ENCODE measurements at places on chromosomes 1 and 21. TPM values are rescaled to one million over a fixed set of nuclear protein-coding genes. Genes with fewer than 3 reads are reported as not detected.

Gene RBM11
- 5.4 TPM for polyA plus RNA-seq

Gene ZSWIM5
- polyA plus RNA-seq = 0.96 TPM

Gene PCP4
- polyA plus RNA-seq = 3.1 TPM

Gene ARMH1
- polyA plus RNA-seq = 35.3 TPM

Gene FCRL1
- 4.2 TPM for polyA plus RNA-seq

Gene FAM151A
- 0.06 TPM for polyA plus RNA-seq

Gene SNIP1
- 5.4 TPM for polyA plus RNA-seq

Gene HCRTR1
- not detected for polyA plus RNA-seq

Gene SPATA1
- polyA plus RNA-seq = 1.7 TPM

Gene NR0B2
- 1.6 TPM for polyA plus RNA-seq

Gene CD52
- 402 TPM for polyA plus RNA-seq

Gene NBPF20
- polyA plus RNA-seq = 0.96 TPM

Gene SELENBP1
- polyA plus RNA-seq = 84.1 TPM

Gene AMY1A
- polyA plus RNA-seq = 1.8 TPM

Gene TCHHL1
- polyA plus RNA-seq = not detected

Gene MYCL
- polyA plus RNA-seq = 2.7 TPM

Gene KCNQ4
- 0.55 TPM for polyA plus RNA-seq

Gene OR6K6
- polyA plus RNA-seq = not detected

Gene RGSL1
- polyA plus RNA-seq = not detected

Gene PCBP3
- polyA plus RNA-seq = 3.0 TPM

Gene GPR37L1
- polyA plus RNA-seq = 0.05 TPM

Gene C4BPA
- 213 TPM for polyA plus RNA-seq

Gene SYT14
- under 0.01 TPM for polyA plus RNA-seq

Gene SLC22A15
- polyA plus RNA-seq = 8.6 TPM

Gene FMO5
- polyA plus RNA-seq = 36.4 TPM

Gene MPL
- 0.12 TPM for polyA plus RNA-seq

Gene OR6Y1
- polyA plus RNA-seq = not detected

Gene BRINP2
- 0.04 TPM for polyA plus RNA-seq

Gene UBE2Q1
- polyA plus RNA-seq = 34.3 TPM

Gene CFHR2
- not detected for polyA plus RNA-seq

Gene DDX59
- polyA plus RNA-seq = 28.8 TPM

Gene AADACL3
- polyA plus RNA-seq = not detected

Gene HSD3B1
- not detected for polyA plus RNA-seq

Measured in lung (tissue), 17 donors.